ENCODE measurements at places on chromosomes 16 and 17.

DNA sequence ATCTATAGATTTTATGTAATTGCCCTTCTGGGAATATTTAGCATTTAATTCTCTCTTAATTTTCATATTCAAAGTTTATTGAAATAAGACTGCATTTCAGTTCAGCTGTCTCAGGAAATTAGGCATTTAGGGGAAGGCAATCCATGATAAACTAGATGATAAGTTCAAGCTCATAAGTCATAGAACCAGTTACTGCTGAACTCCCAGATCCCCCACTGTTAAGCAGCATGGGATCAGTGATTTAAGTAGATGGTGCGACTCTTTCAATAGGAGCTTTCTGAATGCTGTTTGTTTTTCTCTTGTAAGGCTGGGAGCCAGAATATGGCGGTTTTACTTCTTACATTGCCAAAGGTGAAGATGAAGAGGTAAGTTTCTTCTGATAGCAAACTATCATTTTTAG, 23.8 kb downstream of the OGFOD1 start:
- no peak for DNase-seq

- no peak for DNase-seq
Measured at GRCh38 chr17:35161281-35161761, 13.7 kb downstream of the UNC45B start.

DNA sequence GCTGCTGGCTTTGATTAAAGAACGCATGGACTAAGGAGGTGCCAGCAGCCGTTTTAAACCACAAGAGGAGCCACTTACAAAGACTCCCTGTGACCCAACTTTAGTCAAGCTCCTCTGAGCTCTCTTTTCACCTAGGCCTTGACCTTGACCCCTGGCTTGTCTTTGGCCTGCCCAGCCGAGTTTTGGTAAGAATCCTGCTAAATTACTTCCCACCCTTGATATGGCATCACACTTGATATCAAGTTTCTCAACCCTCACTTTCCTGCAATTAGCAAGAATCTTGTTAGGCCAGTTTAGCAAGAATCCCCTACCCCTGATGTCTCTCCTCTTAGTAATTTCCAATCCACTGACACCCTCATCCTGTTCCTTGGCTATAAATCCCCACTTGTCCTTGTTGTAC, 232.8 kb upstream of the SALL1 start:
- DNase-seq: no peak

DNA sequence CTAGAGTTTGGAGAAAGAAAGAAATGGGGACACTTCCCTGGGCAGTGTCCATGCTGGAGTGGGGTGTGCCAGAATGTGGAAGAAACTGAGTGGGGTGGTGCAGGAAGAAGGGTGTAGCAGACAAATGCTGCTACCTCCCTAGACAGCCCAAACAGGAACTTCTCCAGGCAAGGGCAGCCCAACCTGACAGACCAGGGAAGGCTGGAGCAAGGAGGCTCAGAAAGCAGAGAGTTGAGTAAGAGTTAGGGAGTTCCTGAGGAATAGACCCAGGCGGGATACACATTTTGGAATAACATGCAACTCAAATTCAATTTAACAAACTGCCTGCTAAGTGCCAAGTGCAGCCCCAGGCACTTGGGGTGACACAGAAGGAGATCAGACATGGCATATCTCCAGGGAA, 1.0 kb upstream of the MYO18A start:
- no peak for DNase-seq

GRCh38 chr16:84758627-84759026, 58.8 kb downstream of the USP10 start:
- no peak for DNase-seq

- no peak for DNase-seq
Measured at GRCh38 chr17:7224661-7225111, 4.9 kb downstream of the ACADVL start.

GRCh38 chr17:79388556-79389295, 222.1 kb downstream of the RBFOX3 start:
- DNase-seq: no peak

DNA sequence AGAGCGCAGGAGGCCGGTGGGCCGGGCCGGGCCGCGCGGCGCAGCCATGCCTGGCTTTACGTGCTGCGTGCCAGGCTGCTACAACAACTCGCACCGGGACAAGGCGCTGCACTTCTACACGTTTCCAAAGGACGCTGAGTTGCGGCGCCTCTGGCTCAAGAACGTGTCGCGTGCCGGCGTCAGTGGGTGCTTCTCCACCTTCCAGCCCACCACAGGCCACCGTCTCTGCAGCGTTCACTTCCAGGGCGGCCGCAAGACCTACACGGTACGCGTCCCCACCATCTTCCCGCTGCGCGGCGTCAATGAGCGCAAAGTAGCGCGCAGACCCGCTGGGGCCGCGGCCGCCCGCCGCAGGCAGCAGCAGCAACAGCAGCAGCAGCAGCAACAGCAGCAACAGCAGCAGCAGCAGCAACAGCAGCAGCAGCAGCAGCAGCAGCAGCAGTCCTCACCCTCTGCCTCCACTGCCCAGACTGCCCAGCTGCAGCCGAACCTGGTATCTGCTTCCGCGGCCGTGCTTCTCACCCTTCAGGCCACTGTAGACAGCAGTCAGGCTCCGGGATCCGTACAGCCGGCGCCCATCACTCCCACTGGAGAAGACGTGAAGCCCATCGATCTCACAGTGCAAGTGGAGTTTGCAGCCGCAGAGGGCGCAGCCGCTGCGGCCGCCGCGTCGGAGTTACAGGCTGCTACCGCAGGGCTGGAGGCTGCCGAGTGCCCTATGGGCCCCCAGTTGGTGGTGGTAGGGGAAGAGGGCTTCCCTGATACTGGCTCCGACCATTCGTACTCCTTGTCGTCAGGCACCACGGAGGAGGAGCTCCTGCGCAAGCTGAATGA, 606 bp downstream of the THAP11 start:
- no peak for DNase-seq

DNA sequence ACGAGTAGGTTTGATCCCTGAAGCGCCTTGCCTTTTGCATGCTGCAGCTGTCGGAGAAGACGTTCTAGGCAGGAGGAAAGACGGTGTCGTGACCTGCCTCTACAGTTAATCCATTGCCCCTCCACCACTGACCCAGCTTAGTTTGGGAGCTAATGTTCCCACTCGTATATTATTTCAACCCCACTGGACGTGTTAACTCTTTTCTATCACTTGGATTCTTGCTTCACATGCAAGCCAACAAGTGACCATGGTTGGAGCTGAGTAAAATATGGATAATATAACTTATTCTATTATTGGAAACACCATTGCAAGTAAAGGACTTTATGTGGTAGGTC, 681 bp downstream of the CALCOCO2 start:
- DNase-seq: no peak

- DNase-seq: no peak
Measured at GRCh38 chr17:70206361-70207010, 37.2 kb downstream of the KCNJ2 start.

- no peak for DNase-seq
Measured at GRCh38 chr16:11611871-11612664, 25.3 kb upstream of the LITAF start.

- no peak for DNase-seq
Measured at GRCh38 chr16:27965801-27966200, 97.7 kb downstream of the GSG1L start.

GRCh38 chr17:51261024-51261963, 948 bp downstream of the UTP18 start:
- no peak for DNase-seq

GRCh38 chr16:84266451-84266850, 26.6 kb upstream of the KCNG4 start:
- no peak for DNase-seq

DNA sequence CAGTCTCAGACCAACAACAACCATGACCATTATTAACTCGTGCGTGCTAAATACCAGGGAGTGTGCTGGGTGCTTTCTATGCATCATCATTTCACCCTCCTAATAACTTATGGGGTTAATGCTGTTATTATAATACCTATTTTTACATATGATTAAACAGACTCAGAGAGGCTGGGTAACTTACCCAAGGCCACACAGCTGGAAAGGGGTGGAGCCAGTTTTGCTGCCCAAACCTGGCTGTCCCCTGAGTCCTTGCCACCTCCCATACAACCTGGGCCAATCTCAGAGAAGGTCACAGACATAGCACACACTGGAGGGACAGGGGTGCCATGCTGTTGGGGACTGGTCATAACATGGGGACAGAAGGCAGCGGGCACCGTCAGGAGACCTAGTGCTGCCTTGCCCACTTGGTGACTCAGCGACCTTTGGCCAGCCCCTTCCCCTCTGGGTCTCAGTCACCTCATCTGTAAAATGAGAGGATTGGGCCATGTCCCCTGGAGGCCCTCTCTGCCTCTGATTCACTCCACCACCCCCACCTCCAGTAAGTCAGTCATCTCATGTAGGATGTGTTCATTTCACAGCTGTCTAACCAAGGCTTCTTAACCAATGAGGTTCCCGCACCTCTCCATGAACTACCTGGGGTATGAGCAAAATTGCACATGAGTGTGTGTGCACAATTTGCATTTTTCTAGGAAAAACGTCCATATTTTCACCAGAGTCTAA, 11.4 kb upstream of the FADS6 start:
- DNase-seq: no peak

- DNase-seq: no peak
Measured at GRCh38 chr17:72492494-72492893, 371.7 kb downstream of the SOX9 start.

DNA sequence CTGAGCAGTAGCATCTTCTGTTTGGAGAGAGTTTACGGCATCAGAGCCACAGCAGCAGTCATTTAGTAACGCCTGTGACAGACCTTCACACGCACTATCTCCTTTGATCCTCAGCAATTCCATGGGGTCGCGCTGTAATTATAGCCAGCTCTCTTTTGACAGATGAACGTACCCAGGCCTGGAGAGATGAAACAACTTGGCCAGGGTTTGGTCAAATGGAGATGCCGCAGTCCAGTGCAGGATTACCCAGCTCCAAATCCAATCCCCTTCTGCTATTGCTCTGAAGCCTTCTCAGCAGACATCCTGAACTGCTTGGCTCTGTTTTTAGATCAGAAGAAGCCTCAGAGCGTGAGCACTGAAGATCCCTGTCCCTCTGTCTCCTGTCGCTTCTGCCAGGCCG, 83.9 kb downstream of the SOX9 start:
- no peak for DNase-seq

DNA sequence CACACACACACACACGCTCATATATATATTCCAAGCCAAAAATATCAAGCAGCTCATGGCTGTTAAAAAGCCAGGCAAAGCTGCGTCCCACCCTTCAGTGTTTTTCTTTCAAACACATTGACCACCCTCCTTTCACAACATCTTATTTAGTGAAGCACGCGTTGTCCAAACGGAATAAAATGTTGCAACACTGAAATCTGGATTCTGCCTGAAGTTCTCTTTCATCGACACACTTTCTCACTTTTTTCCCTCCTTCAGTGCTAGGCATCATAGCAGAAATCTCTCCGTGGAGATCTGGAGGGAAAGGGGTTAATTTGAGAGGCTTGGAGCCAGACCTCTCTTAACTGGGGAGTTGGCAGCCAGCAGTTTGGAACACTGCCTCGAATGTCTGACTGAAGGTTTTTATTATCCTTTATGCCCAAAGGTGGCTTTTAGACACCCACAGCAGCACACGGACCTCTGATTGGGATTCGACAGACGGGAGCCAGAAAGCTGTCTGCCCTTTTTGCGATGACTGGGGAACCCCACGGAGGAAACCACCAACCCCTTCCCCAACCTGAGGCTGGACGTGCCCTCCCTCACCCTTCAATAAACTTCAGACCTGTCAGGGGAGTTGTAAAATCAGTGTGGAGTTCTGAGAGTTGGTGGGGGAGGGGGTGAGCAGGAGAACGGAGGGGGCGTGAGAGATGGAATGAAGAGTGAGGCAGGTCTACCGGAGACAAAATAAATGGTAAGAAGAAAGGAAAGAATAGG, 833.6 kb upstream of the SOX9 start:
- DNase-seq: no peak

GRCh38 chr17:65198653-65199382, 61.6 kb downstream of the RGS9 start:
- DNase-seq: peak; percentile 49

DNA sequence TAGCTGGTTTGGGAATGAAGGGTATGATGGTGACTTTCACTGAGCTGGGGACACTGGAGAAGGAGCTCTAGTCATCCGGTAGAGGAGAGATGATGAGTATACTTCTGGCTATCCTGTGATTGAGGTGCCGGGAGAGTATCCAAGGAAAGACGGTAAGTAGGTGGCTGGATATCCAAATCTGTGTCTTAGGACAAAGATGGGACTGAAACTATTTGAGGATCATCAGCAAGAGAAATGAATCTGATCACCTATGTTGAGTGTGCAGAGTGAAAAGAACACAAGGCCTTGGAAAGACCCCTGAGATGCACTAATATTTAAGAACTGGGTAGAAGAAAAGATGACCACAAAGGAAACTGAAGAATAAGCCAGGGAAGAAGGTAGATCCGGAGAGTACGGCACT, 1.0 kb downstream of the NACA2 start:
- no peak for DNase-seq

- DNase-seq: no peak
Measured at GRCh38 chr16:1923299-1924034, 5.3 kb upstream of the HS3ST6 start.

DNA sequence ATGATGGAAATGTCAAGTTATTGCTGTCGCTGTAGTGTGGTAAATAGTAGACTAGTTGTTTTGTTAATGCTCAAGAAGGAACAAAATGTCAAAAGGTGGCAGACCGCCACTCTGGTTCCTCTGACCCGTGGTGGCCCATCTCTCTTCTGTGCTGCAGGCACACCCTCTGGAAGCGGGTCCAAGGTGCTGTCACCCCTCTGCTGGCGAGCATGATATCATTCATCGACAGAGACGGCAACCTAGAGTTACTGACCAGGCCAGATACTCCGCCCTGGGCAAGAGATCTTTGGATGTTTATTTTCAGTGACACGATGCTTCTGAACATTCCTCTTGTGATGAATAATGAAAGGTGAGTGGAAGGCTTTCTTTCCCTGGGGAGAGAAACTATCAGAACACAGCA, 56.8 kb upstream of the ENDOV start:
- no peak for DNase-seq

- no peak for DNase-seq
Measured at GRCh38 chr17:34720760-34721159, 141.4 kb downstream of the TMEM132E start.

- no peak for DNase-seq
Measured at GRCh38 chr17:62666801-62667591, 39.5 kb downstream of the MRC2 start.

DNA sequence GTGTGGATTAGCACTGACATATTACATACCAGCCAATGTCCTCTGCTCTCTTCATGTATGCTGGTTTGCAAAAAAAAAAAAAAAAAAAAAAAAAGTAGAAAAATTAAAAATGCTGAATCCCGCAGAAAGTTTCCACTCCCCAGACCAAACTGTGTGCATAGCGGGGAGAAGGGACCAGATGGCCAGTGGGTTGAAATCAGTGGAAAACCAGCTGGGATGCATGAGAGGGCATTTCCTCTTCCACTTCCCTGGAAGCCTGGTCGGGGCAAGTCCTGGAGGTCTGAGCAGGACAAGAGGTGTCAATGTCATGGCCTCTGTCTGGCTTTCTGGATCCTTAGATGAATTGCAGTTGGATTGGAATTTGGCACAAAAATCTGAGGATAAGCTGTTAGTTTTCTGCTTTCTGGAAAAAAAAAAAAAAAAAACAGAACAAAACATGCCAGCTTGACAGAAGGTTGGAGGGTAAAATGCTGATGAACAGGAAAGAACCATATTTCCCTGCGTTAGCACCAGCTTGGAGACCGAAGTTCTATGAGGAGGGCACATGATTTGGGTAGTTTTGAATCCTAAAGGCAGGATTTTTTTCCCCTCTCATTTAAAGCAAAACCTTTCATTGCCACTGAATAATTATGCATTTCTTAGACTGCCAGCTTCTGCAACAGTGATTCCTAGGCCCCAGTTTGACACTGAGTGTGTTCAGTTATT, 941.5 kb upstream of the EEF2KMT start:
- no peak for DNase-seq

Measured in NCI-H1417 treated with DMSO at 0.1 percent for 48 hours (cell line).